Astrocyte of the hippocampus (primary cell): ENCODE measurements at places on chromosomes 3 and 15.

- peak; percentile 83 for DNase-seq
Observed at GRCh38 chr3:42190701-42191442, 75.1 kb downstream of the CCK start.

DNA sequence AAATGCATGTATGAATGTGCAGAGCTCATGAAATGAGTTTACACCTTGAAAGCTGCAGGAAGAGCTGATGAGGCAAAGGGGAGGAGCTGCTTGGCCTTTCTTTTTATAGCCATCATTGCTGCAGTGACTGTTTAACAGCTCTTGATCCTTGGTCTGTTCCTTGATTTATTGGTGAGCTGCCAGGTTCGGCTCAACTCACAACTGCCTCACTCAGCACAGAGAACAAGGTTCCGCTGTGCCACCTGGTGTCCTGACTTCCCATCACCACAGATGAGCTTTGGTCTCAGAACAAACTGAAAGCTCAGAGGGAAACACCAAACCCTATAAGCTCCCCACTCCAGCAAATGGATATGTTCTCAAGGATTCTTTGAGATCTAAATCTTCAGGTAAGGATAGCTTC lies 626.1 kb downstream of the MAGI1 start:
- DNase-seq = peak; percentile 41

- peak; percentile 96 for DNase-seq
Observed at GRCh38 chr3:30286007-30286669, 320.3 kb upstream of the TGFBR2 start.

- DNase-seq = no peak
Observed at GRCh38 chr3:144501467-144501866, 529.8 kb downstream of the DIPK2A start.

GRCh38 chr3:59046839-59047238 lies 3.0 kb downstream of the CFAP20DC start:
- no peak for DNase-seq

- DNase-seq = peak; percentile 23
Observed at GRCh38 chr15:38461066-38461833, 7.3 kb downstream of the FAM98B start.
